Amniotic epithelial cell (primary cell): ENCODE measurements at places on chromosomes 6 and 20.
A peak's percentile ranks its signal among the peaks of the same experiment; 100 is the strongest.

DNA sequence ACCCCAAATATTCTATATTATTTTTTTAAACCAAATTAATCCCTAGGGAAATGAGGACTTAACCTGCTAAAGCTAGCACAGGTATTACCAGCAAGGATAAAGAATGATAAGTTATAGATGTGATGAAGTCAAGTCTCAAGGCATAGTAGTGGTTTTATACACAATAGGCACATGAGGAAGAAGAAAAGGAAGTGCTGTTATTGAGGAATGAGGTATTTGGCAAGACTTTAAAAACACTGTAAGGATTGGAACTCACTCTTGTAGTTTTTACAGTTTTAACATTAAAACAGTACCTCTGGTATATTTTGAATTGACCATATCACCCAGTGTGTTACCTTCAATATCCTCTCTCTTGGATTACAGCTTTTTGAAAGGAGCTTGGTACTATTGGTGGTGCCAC lies 54.6 kb downstream of the PHF3 start:
- no peak for DNase-seq

GRCh38 chr6:151107897-151108427 lies 131.8 kb upstream of the AKAP12 start:
- no peak for DNase-seq

DNA sequence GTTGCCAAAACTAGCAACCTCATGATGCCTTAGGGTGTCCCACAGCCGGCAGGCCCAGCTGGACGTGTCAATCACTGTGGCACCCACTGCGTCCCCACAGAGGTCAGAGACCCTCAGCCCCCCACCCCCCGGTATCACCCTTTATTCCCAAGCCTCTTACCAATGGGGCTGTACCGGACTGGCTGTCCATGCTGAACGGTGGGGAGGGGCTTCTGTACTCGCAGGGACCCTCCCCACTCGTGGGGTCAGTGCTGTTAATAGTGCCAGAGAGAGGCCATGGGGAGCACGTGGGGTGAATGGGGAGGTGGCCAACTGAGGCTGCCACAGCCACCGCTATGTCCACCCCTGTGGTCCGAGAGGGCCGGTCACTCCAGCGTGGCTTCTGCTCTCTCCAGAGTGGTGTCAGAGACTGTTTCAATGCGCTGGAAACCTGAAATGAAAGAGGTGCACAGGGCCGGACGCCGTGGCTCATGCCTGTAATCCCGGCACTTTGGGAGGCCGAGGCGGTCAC lies 68.6 kb downstream of the THBS2 start:
- no peak for DNase-seq

DNA sequence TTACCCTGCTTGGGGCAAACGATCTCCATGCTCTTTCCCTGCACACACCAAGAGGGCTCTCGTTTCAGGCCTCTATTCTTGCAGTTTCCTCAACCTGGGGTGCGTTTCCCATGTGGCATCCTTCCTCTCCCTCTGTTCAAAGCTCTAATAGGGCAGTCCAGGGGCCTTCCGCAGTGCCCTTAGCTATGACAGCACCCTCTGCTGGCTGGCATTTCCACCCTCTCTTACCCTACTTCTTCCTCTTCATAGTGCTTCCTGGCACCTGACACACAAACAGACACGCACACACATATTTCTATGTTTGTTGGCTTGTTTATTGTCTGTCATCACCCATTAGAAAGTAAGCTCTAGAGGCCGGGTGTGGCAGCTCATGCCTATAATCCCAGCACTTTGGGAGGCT lies 294.0 kb downstream of the CLIC5 start:
- no peak for DNase-seq

- peak; percentile 30 for DNase-seq
These were observed 296.8 kb downstream of the UTRN start for GRCh38 chr6:144581812-144582537.
